ENCODE measurements at places on chromosomes 1 and 21. TPM values are rescaled to one million over a fixed set of nuclear protein-coding genes. Genes with fewer than 3 reads are reported as not detected.

Gene HIPK1
- 10.2 TPM for total RNA-seq

Gene AQP10
- total RNA-seq, result not detected

Gene ZNF670
- 3.1 TPM for total RNA-seq

Gene TSPEAR
- not detected for total RNA-seq

Gene PLEKHN1
- 4.2 TPM for total RNA-seq

Gene MX2
- total RNA-seq, result not detected

Gene OR2M7
- not detected for total RNA-seq

Gene SAMD11
- 23.8 TPM for total RNA-seq

Gene PAPPA2
- total RNA-seq, result not detected

Gene ZBTB8A
- total RNA-seq, result 4.0 TPM

Gene EPHB2
- 29.6 TPM for total RNA-seq

Gene NUDT4B
- total RNA-seq, result 2.4 TPM

Gene CDA
- total RNA-seq, result 35.1 TPM

Gene PKLR
- total RNA-seq, result not detected

Gene RNF186
- total RNA-seq, result not detected

Gene NMNAT2
- 0.42 TPM for total RNA-seq

Gene DRAXIN
- 0.05 TPM for total RNA-seq

Gene DNM3
- total RNA-seq, result 0.70 TPM

Gene CA14
- not detected for total RNA-seq

Gene UCHL5
- 43.5 TPM for total RNA-seq

Gene OR2T35
- not detected for total RNA-seq

Gene PRKAB2
- 7.7 TPM for total RNA-seq

Gene MIS18A
- 16.1 TPM for total RNA-seq

Gene IL6R
- total RNA-seq, result 25.8 TPM

Gene CELA2B
- not detected for total RNA-seq

Gene LCE1E
- total RNA-seq, result not detected

Gene SPATA17
- 2.0 TPM for total RNA-seq

Gene AGBL4
- not detected for total RNA-seq

Gene SIM2
- 9.2 TPM for total RNA-seq

Gene FBLIM1
- 31.1 TPM for total RNA-seq

Gene S100A4
- total RNA-seq, result 1,529 TPM

Gene CLCA4
- total RNA-seq, result not detected

Gene VPS13D
- 6.4 TPM for total RNA-seq

Gene ATP13A2
- total RNA-seq, result 31.3 TPM

Gene CR1L
- total RNA-seq, result not detected

Gene PTGER3
- not detected for total RNA-seq

Gene BMP8A
- 0.17 TPM for total RNA-seq

Gene C1orf226
- 0.91 TPM for total RNA-seq

Gene ZYG11A
- 2.9 TPM for total RNA-seq

Gene G0S2
- 4.0 TPM for total RNA-seq

Gene PLA2G2C
- total RNA-seq, result not detected

Gene FAM167B
- 0.59 TPM for total RNA-seq

Gene LUZP1
- 25.3 TPM for total RNA-seq

Gene ZBTB48
- 16.1 TPM for total RNA-seq

Gene CRB1
- not detected for total RNA-seq

Gene OR2L8
- not detected for total RNA-seq
